ENCODE measurements at places on chromosomes 4 and X. TPM values are rescaled to one million over a fixed set of nuclear protein-coding genes. Genes with fewer than 3 reads are reported as not detected.

Gene SMIM31
- not detected for total RNA-seq

Gene PFKFB1
- 1.1 TPM for total RNA-seq

Gene DUSP21
- total RNA-seq, result not detected

Gene HTN3
- total RNA-seq, result not detected

Gene FTSJ1
- total RNA-seq, result 24.6 TPM

DNA sequence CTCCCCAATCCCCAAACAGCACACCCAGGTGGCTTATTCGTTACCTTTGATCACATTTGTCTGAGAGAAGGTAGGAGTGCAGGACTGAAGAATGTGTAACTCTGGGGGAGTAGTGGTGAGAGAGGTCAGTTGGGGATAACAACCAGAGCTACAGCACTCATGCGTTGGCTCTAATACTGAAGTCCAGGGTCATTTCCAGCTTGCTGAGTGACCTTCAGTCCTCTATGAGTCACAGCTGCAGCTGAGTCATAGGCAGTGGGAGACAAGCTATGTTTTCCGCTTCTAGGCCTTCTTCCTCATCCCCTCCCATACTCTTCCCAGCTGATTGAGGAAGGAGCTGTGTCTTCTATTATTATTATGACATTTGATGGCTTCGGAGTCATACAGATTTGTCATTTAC lies 31.6 kb upstream of the CT47C1 start:
- H3K4me1 ChIP-seq, result no peaks in the 10 kb centered on the region
- peak; percentile 82 for DNase-seq
- H3K4me3 ChIP-seq, result no peak overlapping the region

DNA sequence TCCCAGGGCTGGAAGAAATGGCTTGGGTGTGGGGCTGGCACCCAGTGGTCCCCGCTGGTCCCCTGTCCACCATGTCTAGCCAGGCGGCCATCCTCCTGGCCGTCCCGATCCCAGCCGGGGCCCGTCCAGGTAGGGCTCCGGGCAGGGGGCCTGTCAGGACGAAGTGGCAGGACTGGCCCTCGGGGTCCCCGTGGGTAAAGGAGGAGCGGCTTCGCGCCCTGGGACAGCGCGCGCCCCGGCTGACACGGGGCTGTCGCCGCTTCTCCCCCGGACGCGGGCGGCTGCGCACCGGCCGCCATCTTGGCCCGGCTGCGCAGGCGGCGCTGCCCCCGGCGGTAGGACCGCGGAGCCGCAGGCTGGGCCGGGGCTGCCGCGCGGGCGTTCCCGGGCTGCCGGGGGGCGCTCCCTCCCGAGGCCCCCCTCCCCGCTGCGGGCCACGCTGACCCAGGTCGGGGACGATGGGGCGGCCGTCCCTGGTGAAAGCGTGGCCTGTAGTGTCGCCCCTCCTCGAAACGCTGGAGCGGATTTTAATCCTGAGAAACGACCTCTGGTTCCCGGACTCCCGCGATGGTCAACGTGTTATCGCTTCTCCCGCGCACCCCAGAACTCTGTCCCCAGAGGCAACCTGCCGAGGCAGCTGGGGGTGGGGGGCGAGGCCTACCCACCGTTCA lies 60.4 kb upstream of the BCOR start:
- DNase-seq, result no peak
- H3K4me1 ChIP-seq, result no peaks in the 10 kb centered on the region
- H3K4me3 ChIP-seq, result peak overlapping the region; percentile 52
- no peaks in the 10 kb centered on the region for H3K36me3 ChIP-seq

DNA sequence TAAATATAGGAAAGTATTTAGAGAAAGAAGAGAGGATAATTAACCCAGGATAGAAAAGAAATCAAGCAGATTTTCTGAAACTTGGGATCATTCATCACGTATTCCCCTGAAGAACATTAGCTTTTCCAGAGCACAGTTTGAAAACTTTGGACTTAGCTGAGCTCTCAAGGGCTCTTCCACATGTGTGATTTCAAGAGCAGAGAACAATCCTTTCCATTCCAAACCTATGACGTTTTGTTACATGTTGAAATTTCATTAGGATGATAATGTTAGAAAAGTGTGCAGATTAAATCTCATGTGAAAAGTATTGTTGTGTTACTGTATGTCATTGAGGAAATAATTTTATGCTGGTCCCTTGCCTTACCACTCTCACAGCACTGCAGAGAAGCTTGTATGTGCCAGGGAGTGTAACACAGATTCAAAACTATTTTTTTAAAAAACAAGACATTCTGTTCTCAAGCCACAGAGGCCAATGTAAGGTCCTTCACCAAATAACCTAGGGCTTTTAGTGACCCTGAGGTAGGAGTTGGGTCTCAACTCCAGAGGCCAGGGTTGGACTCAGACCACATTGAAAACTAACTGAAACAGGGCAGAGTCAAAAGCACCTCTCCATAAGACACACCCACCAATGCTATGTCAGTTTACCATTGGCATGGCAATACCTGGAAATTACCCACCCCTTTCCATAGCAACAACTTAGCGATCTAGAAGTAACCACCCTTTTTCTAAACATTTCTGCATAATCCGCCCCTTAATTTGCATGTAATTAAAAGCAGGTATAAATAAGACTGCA lies 141.3 kb downstream of the ANXA5 start:
- H3K27ac ChIP-seq, result no peak overlapping the region
- no peaks in the 10 kb centered on the region for H3K4me1 ChIP-seq
- no peak for DNase-seq
- H3K4me3 ChIP-seq, result no peak overlapping the region
- no peaks in the 10 kb centered on the region for H3K27me3 ChIP-seq
- no peaks in the 10 kb centered on the region for H3K36me3 ChIP-seq

DNA sequence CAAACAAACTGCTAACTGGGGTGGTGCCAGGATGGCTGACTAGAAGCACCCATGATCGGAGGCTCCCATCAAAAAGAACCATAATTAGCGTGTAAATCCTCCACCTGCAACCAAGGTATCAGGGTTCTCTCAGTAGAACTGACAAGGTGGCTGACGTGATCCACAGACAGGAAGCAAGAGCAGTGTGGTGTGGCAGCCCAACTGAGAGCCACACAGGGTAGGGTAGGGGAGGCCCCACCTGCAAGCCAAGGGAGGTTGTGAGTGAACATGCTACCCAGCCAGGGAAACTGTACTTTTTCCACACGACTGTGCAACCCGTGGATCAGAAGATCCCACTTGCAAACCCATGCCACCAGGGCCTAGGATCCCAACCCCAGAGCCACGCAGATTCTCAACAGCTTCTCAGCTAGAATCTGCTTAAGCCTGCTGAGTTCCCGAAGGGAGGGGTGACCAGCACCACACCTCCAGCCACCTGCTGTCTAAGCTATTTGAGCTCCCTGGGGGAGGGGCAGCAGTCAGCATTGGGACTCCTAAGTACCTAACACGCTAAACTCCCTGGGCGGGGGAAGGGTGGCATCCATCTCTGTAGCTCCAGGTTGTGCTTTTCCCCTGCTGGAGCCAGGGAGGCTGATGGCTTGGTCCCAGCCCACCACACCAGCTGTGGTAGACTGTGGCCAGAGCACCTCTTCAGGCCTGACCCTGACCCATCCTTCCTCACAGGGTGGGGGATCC lies 425.1 kb downstream of the GPM6A start:
- H3K27me3 ChIP-seq, result no peaks in the 10 kb centered on the region
- H3K4me1 ChIP-seq, result no peaks in the 10 kb centered on the region
- no peak for DNase-seq

GRCh38 chr4:12691168-12691567 lies 793.0 kb downstream of the RAB28 start:
- DNase-seq, result no peak
- no peaks in the 10 kb centered on the region for H3K27me3 ChIP-seq
- no peaks in the 10 kb centered on the region for H3K36me3 ChIP-seq
- no peaks in the 10 kb centered on the region for H3K4me1 ChIP-seq
- no peak overlapping the region for H3K4me3 ChIP-seq

- DNase-seq, result no peak
- no peak overlapping the region for H3K27ac ChIP-seq
- H3K36me3 ChIP-seq, result no peaks in the 10 kb centered on the region
These were observed 185.0 kb upstream of the FAM241A start for GRCh38 chr4:111960241-111960667.

All from sigmoid colon (tissue), 7 donors.